Stomach (tissue), 19 donors: ENCODE measurements at places on chromosomes 7 and 10.
A peak's percentile ranks its signal among the peaks of the same experiment; 100 is the strongest.

GRCh38 chr7:67408109-67408508 is 411.5 kb downstream of the TYW1 start:
- no peak for DNase-seq

DNA sequence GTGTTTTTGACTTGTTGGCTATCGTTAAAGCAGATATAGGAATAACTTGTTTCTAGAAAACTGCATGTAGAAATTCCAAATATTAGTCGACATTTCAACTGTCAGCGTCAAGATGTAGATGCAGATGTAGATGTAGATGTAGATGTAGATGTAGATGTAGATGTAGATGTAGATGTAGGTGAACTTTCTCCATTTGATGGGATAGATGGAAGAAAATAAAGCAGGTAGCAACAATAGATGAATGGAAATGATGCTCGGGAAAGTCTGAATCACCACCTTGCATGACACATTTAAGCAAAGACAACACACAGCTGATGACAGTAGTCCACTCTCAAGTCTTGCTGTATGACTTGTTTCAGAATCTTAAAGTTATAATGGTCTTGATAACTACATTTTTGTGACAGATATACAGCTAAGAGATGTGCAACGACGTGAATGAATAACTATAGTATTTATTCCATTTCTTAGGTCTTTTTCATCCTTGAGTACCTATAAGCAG is 53.5 kb downstream of the SND1 start:
- DNase-seq = no peak

DNA sequence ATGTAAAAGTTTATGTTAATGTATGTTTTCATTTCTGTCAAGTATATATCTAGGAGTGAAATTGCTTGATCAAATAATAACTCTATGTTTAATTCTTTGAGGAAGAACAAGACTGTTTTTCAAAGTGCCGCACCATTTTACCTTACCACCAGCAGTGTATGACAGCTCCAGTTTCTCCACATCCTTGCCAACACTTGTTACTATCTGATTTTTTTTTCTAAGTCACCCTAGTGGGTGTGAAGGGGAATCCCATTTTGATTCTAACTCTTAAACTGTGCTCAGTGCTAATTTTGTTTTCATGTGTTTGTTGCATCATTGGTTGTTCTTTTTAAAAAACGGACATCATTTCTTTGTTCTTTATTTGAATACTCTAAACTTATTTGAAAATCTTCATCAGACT is 120.2 kb upstream of the CDK6 start:
- no peak for DNase-seq

DNA sequence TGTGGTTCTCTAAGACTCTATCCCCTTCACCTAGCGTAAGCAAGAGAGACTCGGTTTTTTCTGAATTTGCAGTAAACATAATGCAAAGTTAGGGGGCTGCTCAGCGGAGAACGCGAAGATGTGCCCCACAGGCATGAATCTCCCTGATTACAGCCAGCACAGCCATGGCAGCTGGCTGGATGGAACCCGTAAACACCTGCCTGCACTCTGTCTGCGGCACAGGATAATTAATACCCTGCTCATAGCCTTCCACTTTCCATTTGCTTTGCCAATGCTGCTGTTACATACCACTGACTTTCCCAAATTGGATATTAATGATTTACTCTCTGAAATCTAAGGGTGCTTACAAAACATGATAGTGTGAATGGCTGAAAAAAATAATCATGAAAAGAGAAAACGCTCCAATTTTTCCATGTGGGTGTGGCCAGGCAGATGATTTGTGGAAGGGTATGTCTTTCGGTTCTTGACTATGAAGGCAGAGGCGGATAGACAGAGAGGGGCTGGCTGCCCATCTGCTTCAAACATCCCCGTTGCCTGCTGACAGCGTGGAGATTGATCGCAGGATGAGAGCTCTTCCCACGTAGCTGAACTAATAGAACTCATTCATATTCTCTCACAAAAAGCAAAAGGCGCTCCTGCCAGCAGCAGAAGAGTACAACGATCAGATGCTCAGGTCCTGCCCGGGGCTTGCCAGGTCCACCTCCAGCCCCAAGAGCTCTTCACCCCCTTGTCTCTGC is 193.2 kb upstream of the GHITM start:
- peak; percentile 18 for DNase-seq

GRCh38 chr10:52106899-52107298 is 207.2 kb upstream of the DKK1 start:
- no peak for DNase-seq

DNA sequence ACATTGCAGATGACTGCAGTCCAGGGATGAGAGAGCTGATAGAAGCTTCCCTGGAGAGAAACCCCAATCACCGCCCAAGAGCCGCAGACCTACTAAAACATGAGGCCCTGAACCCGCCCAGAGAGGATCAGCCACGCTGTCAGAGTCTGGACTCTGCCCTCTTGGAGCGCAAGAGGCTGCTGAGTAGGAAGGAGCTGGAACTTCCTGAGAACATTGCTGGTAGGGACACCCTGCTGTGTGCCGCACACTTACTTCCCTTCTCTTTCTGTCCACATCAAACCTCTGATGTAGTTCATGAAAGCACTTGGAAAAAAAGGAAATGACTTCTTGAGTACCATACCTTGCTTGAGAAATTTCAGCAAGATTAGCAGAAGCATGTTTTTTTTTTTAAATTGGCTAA is 25.3 kb downstream of the MAP3K8 start:
- DNase-seq = no peak

- no peak for DNase-seq
Observed at GRCh38 chr7:86411814-86412213, 231.9 kb upstream of the GRM3 start.

DNA sequence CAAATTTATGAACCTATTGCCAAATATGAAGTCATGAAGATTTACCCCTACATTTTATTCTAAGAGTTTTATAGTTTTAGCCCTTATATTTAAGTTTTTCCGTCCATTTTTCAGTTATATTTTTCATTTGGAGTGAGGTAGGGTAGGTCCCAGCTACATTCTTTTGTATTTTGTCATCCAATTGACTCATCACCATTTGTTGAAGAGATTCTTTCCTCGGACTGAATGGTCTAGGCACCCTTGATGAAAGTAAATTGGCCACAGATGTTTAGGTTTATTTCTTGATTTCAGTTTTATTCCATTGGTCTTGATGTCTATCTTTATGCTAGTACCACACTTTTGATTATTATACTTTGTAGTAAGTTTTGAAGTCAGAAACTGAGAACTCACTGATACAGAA is 22.7 kb downstream of the CYP2C19 start:
- no peak for DNase-seq

GRCh38 chr10:25049966-25050365 is 33.6 kb downstream of the THNSL1 start:
- DNase-seq = no peak

DNA sequence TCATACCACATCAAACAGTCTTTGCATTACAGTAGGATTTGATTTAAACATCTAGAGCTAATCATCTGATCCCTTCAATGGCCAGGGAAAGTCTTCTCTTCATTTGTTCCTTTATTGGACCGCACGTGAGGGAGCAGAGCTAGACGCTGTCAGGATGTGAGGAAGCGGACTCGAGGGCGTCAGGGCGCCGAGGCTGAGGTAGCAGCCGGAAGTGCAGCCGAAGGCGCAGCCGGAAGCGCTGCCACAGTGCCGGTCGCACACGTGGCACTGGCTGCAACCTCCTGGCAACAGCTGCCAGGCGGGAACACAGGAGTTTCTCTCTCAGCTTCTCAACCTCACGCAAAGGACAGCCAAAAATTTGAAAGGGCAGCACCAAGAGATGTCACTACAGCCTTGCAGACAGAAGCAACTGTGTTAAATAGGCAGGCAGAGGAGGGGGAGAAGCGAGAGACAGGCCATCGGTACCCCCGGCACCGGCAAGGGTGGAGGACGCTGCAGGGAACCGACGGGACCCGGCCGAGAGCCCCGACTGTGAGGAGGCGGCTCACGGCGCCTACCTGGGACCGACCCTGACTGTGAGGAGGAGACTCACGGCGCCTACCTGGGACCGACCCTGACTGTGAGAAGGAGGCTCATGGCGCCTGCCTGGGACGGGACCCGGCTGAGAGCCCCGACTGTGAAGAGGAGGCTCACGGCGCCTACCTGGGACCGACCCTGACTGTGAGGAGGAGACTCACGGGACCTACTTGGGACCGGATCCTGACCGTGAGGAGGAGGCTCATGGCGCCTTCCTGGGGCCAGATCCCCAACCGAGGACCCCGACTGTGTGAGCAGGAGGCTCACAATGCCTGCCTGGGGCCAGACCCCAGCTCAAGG is 32.3 kb downstream of the VIPR2 start:
- no peak for DNase-seq

DNA sequence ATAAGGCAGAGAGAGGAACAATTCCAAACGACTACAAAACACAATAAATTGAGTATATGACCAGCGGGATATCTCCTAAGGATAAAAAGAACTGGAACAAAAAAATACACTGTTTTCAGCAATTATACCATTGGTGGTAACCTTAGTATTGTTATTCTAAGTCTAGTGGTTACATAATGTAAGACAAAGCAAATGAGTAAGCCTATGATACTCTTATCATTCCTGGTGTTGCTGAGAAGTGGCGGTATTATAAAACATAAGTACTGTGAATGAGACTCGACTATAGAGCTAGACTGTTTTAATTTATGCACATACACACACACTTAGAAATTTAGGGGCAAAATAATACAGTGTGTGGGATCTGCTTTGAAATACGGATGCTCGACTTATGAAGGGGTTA is 107.7 kb downstream of the NRBF2 start:
- DNase-seq = no peak

DNA sequence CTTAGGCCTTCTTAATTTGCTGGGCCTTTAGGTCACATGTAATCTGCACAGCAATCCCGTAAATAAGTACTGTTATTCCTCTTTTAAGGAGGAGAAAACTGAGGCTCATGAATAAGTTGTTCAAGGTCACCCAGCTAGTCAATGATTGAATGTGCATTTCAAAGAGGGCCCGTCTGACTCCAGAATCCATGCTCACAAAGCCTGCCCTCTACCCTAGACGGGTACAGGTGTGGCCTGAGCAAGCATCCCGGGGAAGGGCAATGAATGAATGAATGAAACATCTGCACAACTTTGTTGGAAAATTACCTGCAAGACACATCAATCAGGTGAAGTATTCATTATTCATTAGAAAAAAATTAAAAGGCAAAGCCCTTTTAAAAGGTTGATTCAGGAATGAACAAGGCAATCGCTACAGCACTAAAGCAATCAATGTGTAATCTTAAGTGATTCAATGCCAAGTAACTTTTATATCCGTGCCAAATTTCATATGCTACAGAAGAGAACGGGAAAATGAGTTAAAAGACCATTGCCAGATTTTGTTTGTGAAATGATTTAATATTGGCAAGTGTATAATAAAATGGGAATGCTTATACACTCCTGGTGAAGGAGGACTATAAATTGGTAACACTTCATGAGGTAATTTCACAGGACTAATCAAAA is 61.1 kb downstream of the TLL2 start:
- no peak for DNase-seq

DNA sequence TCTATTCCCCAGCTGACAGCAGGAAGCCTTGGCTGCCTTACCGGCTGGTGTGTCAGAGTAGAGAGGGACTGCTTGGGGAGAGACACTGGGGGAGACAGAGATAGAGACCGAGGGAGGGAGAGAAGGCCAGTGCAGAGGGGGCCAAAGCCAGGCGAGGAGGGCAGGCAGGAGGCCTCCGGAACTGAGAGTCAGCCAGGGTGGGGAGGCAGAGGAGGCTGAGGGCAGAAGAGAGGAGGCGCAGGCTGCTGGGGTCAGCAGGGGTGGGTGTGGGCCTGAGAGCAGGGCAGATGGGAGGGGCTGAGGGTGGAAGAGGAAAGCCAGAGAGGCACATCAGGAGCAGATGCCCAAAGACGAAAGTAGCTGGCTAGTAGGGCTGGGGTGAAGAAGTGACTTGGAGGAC is 57.2 kb upstream of the PAX2 start:
- DNase-seq = no peak

DNA sequence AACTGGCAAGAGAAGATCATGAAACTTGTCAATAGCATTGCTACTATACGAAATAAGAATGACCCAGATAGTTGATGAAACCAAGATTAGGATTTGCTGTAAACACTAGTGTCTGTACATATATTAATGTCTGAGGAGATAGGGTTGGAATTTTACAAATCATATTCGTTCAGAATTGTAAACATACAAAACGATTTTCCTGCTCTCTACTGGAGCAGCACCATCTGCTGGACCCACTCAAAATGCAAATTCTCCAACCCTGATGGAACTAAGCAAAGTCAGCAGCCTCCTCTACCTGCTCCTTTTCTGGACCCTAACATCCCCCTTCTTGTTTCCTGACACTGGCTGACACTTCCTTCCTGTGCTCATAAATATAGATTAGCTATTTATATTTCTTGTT is 29.4 kb upstream of the SGMS1 start:
- DNase-seq = peak; percentile 62

DNA sequence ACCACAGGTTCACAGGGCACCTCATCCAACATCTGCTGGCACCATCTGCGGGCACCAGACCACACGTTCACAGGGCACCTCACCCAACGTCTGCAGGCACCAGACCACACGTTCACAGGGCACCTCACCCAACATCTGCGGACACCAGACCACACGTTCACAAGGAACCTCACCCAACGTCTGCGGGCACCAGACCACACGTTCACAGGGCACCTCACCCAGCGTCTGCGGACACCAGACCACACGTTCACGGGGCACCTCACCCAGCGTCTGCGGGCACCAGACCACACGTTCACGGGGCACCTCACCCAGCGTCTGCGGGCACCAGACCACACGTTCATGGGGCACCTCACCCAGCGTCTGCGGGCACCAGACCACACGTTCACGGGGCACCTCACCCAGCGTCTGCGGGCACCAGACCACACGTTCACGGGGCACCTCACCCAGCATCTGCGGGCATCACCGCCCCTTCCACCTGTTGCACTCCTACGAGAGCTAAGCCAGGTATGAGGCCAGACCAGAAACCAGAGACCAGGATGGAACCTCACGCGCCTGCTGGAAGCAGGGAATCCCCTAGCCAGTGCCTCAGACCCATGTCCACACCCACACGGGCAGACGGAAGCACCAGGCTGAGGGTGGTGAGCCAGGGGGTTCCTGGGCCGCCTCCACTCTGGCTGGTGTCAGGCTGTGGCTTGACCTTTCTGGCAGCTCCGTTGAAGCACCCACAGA is 182.8 kb downstream of the MAD1L1 start:
- DNase-seq = no peak

DNA sequence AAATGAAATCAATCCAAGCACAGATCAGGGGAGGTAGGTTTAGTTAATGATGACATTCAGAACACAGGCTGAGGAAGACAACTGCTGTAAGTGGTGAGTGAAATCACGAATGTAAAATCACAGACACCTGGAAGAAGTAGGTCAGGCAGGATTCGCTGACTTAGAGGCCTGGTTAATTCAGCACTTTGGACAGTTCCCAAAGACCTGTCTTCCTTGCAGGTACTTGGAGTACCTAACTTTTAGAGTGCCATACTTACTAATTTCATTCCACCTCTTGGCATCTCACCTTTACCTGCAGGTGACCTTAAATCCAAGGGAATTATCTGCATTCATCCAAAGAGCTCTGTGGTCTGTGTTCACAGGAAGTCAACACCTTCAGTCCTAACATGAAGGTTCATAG is 822.3 kb downstream of the PHTF2 start:
- peak; percentile 47 for DNase-seq

- DNase-seq = no peak
Observed at GRCh38 chr10:33453081-33454025, 118.9 kb upstream of the NRP1 start.
